ENCODE measurements at places on chromosomes 3 and 15.

GRCh38 chr3:143628971-143629370 lies 219.3 kb downstream of the SLC9A9 start:
- no peak for DNase-seq

DNA sequence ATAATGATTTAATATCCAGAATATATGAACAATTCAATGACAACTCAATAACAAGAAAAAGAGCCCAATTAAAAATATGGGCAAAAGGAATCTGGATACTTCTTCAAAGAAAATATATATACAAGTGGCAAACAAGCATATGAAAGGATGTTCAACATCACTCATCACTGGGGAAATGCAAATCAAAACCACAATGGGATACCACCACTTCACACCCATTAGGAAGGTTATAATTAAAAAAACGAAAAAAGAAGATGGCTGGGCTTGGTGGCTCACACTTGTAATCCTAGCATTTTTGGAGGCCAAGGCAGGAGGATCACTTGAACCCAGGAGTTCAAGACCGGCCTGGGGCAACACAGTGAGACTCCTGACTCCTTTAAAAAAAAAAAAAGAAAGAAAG lies 4.1 kb downstream of the CCDC12 start:
- no peak for DNase-seq

- DNase-seq: no peak
Observed at GRCh38 chr3:43689766-43690399, 855 bp upstream of the ABHD5 start.

- no peak for DNase-seq
Observed at GRCh38 chr15:99981839-99982658, 248.8 kb upstream of the LYSMD4 start.

GRCh38 chr3:150270883-150271590 lies 137.1 kb upstream of the TSC22D2 start:
- DNase-seq: no peak

- no peak for DNase-seq
Observed at GRCh38 chr3:74127256-74127655, 487.2 kb downstream of the CNTN3 start.

DNA sequence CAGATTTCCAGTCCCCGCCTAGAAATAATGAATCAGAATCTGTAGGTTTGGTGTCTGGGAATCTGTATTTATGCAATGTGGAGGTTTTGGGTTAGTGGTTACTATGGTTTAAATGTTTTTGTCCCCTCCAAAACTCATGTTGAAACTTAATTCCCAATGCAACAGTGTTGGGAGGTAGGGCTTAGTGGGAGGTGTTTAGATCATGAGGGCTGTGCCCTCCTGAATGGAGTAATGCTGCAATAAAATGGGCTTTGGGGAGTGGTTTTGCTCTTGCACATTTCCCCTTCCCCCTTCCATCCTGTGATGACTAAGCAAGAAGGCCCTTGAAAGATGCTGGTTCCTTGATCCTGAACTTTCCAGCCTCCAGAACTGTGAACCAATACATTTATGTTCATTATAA lies 9.2 kb upstream of the RFC4 start:
- DNase-seq: peak; percentile 62

DNA sequence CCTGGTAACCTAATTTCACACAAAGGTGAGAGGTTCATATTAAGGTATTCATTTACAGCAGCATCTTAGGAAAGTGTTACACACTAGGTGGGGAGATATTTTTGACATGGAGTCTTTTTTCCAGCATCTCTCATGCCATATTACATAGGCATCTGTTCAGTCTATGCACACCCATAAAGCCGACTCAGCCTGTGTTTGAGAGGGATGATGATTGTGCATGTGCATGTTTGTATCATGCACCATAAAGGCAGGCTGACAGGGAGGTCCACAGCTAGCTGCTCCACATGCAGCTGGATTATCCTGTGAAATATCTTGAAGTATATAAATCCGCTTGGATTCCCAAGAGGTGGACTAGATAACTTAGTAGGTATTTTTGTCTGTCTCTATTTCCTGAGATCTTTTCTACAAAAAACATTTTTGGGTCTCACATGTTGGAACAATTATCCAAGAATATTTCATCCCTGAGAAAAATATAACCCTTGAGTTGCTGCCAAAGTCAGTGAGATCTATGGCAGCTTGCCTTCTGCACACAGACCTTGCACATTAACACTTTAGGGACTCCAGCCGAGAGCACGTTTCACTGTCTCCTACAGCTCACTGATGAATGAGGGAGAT lies 288.4 kb upstream of the DPH6 start:
- DNase-seq: no peak

DNA sequence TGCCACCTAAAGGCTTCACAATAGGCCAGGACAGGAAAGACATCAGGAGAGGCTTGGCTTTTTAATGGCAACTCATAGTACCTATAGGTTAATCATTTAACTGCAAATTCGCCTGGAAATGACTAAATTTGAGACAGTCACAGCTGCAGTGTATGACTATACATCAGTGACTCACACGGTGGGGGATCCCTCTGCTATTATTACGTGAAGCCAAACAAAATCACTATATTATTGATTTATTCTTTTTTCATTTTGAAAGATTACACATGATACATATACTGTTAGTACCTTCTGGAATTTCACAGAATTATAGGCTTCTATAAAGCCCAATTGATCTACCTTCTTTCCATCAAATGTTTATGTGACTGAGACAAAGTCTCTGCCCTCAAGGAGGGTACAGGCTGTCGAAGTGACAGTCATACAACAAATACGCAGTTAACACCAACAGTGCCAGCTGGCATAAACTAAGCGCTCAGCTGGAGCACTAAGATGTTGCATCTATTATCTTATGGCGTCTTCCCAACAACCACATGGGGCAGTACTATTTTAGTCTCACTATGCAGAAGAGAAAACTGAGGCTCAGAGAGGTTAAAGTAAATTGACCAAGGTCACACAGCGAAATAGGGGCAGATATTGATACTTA lies 82.0 kb upstream of the LMOD3 start:
- DNase-seq: no peak
